ENCODE measurements at places on chromosomes 1 and 21.

- no peak for DNase-seq
These were observed 3.8 kb downstream of the TRPM2 start for GRCh38 chr21:44357064-44357837.

GRCh38 chr1:70536708-70537366 is 125.8 kb downstream of the CTH start:
- no peak for DNase-seq

GRCh38 chr21:31158789-31159581 is 120.7 kb upstream of the KRTAP19-8 start:
- no peak for DNase-seq

- DNase-seq = no peak
These were observed 20.4 kb downstream of the KRTAP10-1 start for GRCh38 chr21:44519346-44520325.

DNA sequence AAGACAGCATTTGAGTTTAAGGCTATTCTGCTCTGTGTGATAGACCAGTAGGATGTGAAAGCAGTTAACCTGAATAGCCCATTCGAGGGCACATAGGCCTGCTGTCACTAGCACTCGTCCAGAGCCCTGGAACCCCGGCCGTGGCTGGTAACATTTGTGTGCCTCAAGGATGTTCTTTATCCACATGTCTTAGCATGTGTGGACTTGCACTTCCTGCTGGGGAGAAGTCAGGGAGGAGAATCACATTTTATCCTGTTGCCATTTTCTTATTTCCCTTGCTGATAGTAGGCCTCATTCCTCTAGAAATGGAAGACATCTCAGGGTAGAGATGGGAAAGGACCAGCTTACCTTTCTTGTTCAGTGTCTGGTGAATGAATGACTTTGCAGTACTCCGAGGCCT is 54.7 kb downstream of the VPS13D start:
- DNase-seq = no peak

DNA sequence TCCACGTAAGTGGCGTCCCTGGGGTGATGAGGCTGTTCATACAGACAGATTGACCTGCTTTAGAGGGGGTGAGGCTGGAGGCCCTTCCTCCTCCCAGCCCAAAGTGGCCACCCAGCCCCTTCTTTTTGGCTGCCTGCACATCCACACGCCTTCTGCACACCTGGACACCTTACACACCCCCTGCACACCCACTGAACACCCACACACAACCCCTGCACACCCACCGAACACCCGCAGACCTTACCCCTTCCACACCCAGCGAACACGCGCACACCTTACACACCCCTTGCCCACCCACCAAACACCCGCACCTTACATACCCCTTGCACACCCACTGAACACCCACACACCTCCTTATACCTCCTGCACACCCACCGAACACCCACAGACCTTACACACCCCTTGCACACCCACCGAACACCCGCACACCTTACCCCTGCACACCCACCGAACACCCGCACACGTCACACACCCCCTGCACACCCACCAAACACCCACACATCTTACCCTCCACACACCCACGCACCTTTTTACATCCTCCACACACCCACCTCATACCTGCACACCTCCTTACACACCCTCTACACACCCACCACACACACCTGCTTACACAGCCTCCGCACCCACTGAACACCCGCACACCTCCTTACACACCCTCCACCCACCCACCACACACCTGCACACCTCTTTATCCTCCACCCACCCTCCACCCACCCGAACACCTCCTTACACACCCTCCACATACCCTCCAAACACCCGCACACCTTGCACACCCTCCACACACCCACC is 37.7 kb downstream of the COQ8A start:
- DNase-seq = no peak

GRCh38 chr1:215890438-215890837 is 323.3 kb downstream of the KCTD3 start:
- no peak for DNase-seq

- no peak for DNase-seq
These were observed 41.9 kb downstream of the UCK2 start for GRCh38 chr1:165869343-165869742.

- DNase-seq = peak; percentile 55
These were observed 1.4 kb downstream of the LRRC41 start for GRCh38 chr1:46301808-46302640.

GRCh38 chr1:205774198-205775014 is 876 bp downstream of the RAB29 start:
- DNase-seq = no peak

DNA sequence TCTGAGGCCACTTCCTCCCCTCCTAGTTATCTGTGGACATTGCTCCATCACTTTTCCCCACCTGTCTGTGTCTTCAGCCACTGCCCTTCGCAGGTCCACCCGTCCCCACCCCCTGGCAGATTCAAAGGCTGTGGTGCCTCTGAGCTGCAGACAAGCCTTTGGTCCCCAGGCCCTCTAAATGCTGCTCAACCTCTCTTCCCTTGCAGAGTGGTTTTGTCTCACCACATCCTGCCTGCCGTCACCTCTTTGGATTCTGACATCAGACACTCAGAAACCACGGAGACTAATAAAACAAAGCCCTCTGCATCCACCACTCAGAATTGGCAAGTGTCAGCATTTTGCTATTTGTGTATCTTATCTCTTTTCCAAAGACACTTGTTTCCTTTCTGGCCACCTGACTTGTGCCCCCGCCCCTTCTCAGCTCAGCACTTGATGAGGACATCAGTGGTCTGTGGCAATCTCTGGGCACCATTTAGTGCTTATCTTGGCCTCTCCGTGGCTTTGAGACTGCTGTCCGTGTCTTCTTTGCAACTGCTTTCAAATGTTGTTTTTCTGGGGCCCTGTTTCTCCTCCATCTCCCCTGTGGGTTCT is 7.7 kb downstream of the CNIH3 start:
- no peak for DNase-seq

DNA sequence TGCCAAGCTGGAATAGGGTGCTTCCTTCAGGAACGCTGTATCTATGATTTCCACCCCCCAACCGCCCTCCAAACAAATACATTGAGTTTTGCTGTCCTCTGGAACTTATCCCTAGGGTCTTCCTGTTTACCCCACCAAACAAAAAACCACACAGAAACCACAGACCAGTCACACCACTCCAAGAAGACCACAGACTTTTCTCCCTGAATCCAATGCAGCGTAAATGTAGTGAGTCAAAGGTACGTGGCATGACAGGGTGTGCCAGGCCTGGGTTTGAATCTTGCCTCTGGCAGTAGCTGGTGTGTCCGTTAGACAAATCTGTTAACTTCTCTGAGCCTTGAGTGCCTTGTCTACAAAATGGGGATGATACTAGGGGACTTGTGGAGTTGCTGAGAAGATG is 27.8 kb downstream of the ASAP3 start:
- DNase-seq = no peak

DNA sequence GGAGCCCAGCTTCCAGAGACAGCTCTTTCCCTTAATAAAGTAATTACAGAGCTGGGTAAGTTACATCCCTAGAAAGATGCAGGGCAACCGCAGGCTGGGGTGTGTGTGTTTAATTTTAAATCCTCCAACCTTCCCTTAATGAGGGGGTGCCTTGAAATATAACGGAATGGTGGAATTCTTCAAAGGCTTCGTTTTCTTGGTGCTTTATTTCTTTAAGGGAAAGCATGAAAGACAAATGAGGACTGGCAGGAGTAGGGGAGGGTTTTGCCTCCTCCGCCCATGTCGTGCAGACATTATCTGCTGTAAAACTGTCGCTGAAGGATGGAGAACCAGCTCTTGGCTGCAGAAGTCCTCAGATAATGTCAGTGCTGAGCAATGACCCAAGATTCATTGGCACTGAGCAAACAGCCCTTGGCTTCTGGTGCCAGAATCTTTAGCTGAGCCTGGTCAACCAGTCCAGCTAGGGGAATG is 15.5 kb downstream of the SLC6A17 start:
- DNase-seq = no peak
